ENCODE measurements at places on chromosomes 7 and 10.
A peak's percentile ranks its signal among the peaks of the same experiment; 100 is the strongest.

DNA sequence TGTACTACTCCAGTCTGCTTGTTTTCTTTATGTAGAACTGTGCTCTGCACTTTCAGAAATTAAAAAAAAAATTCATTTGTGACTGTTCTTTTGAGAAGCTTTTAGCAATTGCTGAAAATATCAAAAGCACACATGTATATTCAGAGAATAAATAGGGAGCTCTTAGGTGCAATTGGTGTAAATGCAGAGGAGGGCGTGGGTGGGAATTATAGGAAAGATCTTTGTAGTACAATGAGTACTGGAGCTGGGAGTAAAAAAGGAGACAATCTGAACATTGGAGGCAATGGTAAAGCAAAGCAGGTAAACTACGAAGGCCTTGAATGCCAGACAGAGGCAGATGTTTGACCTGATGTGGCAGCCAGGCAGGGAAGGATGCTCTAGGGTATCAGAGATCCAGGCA is 267.5 kb downstream of the SORCS3 start:
- DNase-seq, result no peak

DNA sequence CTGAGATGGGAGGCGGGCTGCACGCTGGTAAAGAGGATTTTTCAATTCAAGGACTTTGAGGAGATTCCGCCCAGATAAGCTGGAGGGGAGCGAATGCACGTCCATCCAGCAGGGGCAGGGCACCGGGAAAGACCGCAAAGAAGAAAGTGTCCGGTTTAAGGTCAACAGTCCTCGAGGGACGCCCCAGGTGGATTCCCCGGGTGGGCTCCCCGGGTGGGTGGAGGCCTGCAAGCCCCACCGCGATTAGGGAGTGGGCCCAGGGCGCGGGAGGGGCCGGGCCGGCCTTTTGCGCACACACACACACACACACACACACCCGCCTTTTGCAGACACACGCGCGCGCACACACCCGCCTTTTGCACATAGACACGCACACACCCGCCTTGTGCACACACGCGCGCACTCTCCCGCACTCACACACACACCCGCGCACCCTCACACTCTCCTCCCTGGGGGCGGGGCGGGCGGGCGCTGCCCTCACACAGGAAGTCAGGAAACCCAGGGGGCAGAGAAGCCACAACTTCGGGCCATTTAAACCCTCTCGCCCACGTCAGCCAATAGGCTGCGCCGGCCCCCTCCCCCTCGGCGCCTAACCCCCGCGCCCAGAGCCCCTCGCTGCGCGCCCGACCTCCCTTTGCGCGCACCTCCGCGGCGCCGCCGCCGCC is 615 bp downstream of the ARHGAP12 start:
- peak; percentile 44 for DNase-seq

DNA sequence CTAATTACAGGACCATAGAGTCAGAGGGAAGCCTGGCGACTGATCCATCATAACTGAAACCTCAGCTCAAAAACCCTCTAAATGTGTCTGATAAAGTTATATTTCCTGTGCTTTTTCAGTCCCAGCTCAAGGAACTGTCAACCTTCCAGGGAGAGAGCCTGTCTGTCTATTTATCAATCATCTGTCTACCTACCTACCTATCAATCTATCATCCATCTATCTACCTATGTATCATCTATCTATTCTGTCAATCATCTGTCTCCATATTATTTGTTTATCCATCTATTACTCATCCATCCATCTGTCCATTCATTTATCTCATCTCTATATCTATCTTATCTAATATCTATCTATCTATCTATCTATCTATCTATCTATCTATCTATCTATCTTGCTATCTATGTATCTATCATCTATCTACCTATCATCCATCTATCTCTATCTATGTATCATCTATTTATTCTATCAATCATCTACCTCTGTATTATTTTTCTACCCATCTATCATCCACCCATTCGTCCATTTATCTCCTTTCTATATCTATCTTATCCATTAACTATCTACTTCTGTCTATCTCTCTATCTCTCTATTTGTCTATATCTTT is 161.4 kb downstream of the PRKCQ start:
- no peak for DNase-seq

GRCh38 chr7:85593355-85593754 is 406.5 kb upstream of the SEMA3D start:
- no peak for DNase-seq

DNA sequence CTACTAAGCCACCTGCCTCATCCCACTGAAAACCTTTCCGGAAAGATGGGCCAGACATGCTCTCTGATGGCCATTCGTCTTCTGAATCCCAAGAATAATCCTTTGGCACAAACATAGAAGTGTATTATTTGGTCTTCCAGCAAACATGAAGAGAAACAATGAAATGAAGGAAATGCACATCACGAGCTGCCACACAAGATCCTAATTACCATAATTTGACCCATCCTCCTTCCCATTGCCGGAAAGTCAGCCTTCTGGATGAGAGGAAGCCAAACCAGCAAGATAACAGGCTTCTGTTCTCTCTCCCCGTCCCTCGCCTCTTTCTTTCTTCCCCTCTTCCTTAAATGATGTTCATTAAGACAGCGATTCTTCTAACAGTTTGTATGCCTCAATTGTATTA is 218.9 kb upstream of the KMT2E start:
- DNase-seq, result no peak

GRCh38 chr7:137886281-137886680 is 39.5 kb upstream of the DGKI start:
- DNase-seq, result no peak

DNA sequence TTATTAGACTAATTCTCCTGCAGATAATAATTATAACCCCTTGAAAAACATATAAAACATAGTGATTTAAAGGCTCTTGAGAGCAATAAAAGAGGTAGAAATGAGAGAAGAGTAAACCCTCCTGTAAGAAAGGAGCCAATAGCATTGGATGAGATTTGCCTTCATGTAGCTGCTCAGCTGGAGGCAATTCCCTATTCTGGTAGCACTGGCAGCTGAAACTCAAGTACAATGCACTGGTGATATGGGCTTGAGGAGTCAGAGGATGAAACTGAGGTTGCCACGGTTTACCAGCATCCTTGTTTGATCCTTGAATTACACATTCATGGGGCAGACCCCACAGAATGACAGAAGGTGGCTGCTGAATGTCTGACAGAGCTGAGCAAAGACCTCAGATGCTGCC is 76.4 kb downstream of the CTTNBP2 start:
- no peak for DNase-seq

DNA sequence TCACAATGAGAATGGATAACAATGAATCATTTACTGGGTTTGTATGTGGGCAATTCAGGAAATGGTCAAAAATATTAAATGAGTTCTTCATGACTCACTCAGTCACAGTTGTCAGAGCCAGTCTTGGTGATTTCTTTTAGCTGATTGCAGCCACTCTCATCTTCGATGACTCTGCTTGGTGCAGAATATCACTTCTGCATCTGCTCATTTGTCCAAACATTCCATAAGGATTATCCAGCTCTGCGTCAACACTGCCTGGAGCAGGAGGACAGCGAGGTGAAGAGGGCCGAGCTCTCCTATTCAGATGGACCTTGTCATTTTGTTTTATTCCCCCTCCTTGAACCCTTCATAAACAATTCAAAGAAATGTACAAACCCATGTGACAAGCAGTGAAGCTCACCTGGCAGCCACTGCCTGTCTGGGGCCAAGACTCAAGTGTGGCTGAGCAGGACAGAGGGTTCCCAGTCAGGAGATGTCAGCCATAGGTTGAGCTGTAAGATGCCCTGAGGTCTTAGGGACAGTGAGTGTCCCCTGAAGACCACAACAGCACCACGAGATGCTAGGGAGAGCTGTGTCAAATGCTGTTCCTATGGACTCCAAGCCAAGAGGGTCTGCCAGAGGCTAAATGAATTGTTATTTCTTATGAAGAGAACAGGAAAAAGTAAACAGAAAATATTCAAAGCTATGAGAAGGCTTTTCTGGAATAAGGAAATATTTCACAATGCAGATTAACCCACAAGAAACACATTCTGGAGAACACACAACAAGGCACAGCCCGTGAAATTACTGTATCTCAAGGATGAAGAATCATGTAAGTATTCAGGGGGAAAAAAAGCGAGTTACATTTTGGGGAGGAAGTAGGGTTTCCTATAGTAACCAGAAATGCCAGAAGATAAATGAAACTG is 33.1 kb upstream of the EGFR start:
- DNase-seq, result no peak

DNA sequence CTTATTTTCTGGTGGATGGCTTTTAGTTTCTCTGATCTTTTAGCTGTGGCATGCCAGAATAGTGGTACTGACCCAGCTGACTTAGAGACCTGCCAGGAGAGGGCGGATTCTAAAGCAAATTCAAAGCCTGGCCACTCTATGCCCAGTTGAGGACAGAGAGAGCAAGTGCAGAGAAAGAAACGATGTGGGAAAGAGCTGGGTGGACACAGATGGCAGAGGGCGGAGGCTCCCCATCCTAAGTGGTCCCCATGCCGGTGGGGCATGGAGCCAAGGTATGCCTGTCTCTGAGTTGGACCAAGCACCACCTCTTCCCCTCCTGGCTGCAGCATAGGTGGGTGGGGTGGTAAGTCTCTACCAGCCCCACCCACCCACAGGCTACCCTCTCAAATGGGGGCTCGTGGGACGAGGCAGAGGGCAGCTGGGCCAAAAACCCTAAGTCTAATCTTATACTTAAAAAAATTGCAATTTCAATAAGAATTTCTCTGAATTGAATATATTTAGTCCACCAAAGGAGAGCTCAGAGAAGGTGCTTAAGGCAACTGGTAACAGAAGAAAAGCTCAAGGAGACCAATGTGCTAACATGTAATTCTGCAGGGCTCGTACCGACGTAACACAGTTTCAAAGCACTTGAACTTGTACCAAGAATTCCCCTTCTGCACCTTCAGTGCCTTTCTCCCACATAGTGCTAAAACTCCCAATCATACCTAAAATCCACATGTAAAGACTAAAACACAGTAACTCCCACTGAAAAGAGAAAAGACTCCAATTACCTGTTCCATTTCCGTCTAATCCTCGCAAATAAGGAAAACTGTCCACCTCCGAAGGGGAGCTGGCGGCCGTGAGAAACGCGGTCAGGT is 85.7 kb upstream of the NMT2 start:
- DNase-seq, result no peak

DNA sequence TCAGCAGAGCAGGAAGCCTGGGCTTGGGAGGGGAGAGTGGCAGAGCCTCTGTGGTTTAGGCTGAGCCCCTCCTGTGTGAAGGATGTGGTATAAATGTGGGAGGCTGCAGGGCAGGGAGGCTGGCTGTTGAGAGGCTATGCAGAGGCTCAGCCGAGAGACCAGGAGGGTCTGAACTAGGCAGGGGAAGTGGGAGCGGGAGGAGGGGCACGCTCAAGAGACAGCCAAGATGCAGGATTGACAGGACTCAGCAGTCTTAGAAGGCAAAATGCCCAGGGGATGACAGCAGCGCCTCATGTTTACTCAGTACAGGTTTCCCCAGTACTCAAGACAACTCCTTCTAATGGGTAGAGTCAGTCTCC is 24.3 kb downstream of the BTBD16 start:
- DNase-seq, result no peak

GRCh38 chr10:89609833-89610346 is 35.2 kb downstream of the PANK1 start:
- DNase-seq, result no peak

DNA sequence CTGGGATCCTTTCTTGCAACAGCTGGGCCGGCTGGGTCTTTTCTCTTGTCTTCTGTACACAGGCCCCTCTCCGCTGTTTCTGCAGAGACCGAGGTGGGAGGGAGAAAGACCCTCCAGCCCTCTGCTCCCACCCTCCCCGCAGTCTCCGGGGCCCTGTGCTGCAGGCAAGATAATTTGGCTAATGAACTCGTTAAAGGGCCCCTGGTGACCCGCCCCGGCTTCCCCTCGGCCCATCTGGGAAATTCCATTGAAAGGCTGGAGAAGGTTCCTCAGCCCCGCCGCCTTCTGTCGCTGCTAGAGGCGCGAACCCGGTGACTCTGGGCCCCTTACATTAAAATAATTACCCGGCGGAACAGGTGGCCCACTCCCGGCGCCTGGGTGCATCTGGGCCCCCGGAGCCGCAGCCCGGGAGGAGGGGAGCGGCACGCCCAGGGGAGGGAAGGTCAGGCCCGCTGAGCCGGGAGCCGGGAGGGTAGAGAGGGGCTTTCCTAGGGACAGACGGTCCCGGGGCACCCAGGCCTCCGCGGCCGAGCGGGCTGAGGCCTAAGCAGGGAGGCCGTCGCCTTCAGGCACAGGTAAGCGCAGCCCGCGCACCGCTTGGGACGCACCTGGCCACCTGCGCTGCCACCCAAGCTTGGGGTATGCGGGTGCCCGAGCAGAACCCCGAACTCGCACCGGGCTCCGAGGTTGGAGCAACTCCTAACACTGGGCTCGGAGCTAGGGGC is 7.3 kb upstream of the MNX1 start:
- no peak for DNase-seq

DNA sequence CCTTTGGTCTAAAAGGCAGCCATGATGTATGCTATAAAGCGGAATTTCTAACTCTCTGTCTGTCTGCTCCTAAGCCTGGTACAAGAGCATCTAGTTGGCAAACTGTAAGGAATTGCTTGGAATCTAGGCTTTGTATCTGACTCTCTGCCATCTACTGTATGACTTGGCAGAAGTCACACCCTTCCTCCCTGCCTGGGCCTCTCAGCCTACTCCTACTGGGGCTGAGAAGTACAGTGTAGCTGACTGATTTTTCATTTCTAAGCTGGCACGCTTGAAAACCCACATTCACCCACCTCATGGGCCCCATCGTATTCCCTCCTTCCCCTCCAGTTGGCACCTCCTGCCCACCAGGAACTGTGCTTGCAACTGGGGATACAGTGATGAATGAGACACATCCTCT is 435.2 kb downstream of the PLXNA4 start:
- DNase-seq, result no peak

DNA sequence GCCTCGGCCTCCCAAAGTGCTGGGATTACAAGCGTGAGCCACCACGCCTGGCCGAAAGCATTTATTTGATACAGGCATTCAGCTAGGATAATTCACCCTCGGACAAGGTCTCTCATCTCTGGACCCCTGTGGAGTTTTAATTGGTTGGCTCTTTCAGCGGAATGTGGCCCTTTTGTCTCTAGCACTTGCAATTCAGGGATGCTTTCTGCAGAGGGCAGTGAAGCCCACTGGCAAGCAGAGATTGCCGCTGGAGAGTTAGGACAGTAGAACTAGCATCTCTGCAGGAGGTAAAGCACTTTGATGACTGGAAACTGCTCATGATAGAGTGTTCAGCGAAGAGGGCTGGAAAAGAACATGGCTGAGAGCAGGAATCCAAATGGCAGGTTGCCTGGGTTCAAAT is 62.0 kb downstream of the SUFU start:
- no peak for DNase-seq

DNA sequence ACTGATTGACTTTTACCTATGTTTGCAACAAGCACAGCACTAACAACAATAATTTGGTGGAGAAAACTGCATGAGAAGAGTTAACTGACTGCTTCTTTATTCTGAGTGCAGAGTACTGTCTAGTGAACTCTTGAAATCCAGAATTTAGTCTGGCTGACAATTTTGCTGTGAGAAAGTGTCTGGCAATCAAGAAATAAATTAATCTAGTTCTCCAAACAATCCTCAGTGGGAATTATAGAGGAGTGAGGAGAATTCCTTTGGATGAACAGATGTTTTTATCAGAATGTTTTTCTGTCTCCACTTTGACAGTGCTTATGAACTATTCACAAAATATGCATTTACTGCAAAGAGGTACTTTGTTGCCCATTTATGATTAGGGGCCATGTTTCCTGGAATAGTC is 694.9 kb upstream of the LRRN3 start:
- DNase-seq, result no peak

Measured in activated CD4-positive, CD25-positive, alpha-beta regulatory T cell treated with anti-CD3 and anti-CD28 coated beads, Interleukin-2, amount 50 U/mL, for 72 hours (primary cell).